Stimulated activated CD8-positive, alpha-beta memory T cell treated with anti-CD3 and anti-CD28 coated beads, Interleukin-7, amount 100 ng/mL, for 24 hours (primary cell): ENCODE measurements at places on chromosomes 4 and X.

DNA sequence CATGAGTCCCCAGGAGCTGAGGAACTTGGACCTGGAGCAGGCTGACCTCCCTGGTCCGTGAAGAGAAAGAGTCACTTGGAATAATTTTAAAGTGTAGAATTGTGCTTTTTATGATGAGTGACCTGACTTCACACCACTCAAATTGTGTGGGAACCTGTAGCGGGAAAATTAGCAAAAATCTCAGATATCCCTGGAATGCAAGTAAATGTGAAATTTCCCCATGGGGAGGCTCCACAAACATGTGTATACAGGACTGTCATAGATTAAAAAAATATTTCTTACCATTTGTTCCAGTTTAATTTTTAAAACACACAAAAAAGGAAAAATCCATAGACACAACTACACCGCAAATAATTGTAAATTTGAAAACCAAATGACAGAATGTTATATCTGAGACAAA, 1079.6 kb upstream of the PABPC4L start:
- no peak for DNase-seq

- DNase-seq, result no peak
Observed at GRCh38 chr4:96739101-96739500, 899.2 kb downstream of the PDHA2 start.

GRCh38 chrX:71995122-71995521, 84.5 kb downstream of the NHSL2 start:
- no peak for DNase-seq

- DNase-seq, result no peak
Observed at GRCh38 chr4:58961283-58961682, 1851.1 kb upstream of the IGFBP7 start.

DNA sequence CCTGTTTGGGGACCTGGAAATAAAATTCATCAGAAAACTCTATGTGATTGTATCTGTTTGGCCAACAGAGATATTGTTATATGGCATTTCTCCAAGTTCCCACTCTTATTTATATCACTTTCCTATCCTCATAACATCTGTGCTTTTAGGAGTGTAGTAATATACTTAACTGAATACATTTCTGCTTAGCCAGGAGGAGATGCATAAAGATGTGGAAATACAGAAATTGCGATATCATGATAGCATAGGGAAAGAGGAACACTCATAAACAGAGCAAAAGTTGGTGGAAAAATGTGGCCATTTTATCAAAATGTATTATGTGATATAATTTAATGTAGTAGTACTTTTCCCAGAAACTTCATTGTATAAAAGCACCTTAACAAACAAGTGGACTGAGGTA, 46.1 kb upstream of the TSPAN7 start:
- no peak for DNase-seq
